Sigmoid colon (tissue), 7 donors: ENCODE measurements at places on chromosomes 12 and 14. TPM values are rescaled to one million over a fixed set of nuclear protein-coding genes. Genes with fewer than 3 reads are reported as not detected.

HSPA2 gene
- total RNA-seq: 172 TPM

MYH6 gene
- total RNA-seq: not detected

RAD9B gene
- total RNA-seq: 0.66 TPM

MMP17 gene
- 7.1 TPM for total RNA-seq

TMEM63C gene
- 2.1 TPM for total RNA-seq

DNA sequence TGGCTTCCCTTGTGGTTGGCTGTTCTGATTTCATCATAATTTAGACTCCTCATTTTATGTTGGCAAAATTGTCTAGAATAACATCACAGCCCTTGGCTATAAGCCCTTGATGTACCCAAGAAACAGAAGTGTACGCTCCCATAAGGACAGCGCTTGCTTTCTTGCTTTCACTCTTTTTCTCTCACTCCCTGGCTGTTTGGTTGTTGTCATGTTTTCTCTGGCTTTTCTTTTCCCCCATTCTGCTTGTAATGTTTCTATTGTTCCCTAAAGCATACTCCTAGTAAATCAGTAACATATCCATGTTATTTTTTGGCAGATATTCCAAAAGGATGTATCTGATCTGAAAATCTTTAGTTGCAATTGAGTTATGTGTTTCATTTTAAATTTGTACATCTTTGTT lies 530.5 kb downstream of the NOVA1 start:
- no peak overlapping the region for H3K4me3 ChIP-seq
- no peak for DNase-seq
- H3K27ac ChIP-seq: no peak overlapping the region
- H3K27me3 ChIP-seq: no peaks in the 10 kb centered on the region
- no peaks in the 10 kb centered on the region for H3K4me1 ChIP-seq

DNA sequence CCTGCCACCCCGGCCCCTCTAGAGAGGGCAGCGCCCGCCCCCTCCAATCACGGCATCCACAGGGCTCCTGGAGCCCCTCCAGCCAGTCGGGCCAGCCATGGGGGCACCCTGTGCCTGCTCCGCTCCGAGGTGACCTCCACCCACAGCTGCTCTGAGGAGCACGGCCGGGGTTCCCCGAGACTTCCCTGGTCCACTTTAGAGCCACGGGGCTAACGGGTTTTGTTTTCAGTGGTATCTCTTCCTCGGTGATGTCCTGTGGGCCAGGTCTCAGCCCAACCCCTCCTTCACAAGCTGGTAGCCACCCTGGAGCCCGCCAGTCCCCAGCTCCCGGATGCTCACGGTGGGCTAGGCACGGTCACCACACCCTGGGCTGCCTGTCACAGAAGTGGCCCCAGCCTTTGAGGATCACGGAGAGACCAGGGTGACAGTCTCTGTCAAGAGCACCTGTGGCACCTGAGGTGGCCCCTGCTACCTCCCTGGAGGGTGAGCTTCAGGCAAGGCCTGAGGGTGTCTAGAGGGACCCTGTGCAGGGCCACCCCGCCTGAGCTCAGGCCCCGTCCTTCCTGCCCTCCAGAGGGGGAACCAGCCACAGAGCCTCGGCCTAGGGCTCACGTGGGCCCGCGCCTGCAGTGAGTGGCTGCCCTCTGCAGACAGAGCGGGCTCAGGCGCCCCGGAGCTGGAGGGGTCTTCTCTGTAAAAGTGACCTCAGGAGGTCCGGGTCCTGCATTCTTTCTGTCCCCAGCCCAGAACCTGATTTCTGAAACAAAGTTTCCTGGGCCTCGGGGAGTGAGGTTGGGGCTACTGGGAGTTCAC lies 146.0 kb upstream of the C14orf180 start:
- H3K27ac ChIP-seq: no peak overlapping the region
- DNase-seq: peak; percentile 59
- peaks cover 10% of the 10 kb centered on the region for H3K4me1 ChIP-seq
- H3K27me3 ChIP-seq: no peaks in the 10 kb centered on the region

- H3K4me1 ChIP-seq: no peaks in the 10 kb centered on the region
- peaks cover 7% of the 10 kb centered on the region for H3K27me3 ChIP-seq
- peak overlapping the region; percentile 8 for H3K27ac ChIP-seq
Measured at GRCh38 chr12:109721276-109721675, 7.7 kb downstream of the FAM222A start.

GRCh38 chr12:123100882-123101281 lies 50.0 kb downstream of the PITPNM2 start:
- DNase-seq: no peak
- no peaks in the 10 kb centered on the region for H3K4me1 ChIP-seq
- no peaks in the 10 kb centered on the region for H3K27me3 ChIP-seq
- H3K4me3 ChIP-seq: no peak overlapping the region
- no peak overlapping the region for H3K27ac ChIP-seq
- H3K36me3 ChIP-seq: no peaks in the 10 kb centered on the region

- H3K4me3 ChIP-seq: no peak overlapping the region
- H3K36me3 ChIP-seq: no peaks in the 10 kb centered on the region
Measured at GRCh38 chr12:62256408-62257096, 3.7 kb upstream of the USP15 start.

- no peaks in the 10 kb centered on the region for H3K36me3 ChIP-seq
- peak; percentile 68 for DNase-seq
- H3K4me3 ChIP-seq: peak overlapping the region; percentile 97
- no peaks in the 10 kb centered on the region for H3K27me3 ChIP-seq
- H3K27ac ChIP-seq: peak overlapping the region; percentile 96
Measured at GRCh38 chr12:111596985-111597830, 1.9 kb downstream of the ATXN2 start.

GRCh38 chr14:61430066-61430757 lies 108.8 kb downstream of the PRKCH start:
- H3K27me3 ChIP-seq: no peaks in the 10 kb centered on the region
- H3K4me1 ChIP-seq: no peaks in the 10 kb centered on the region
- H3K36me3 ChIP-seq: no peaks in the 10 kb centered on the region
- DNase-seq: no peak
- H3K4me3 ChIP-seq: no peak overlapping the region
- H3K27ac ChIP-seq: no peak overlapping the region

DNA sequence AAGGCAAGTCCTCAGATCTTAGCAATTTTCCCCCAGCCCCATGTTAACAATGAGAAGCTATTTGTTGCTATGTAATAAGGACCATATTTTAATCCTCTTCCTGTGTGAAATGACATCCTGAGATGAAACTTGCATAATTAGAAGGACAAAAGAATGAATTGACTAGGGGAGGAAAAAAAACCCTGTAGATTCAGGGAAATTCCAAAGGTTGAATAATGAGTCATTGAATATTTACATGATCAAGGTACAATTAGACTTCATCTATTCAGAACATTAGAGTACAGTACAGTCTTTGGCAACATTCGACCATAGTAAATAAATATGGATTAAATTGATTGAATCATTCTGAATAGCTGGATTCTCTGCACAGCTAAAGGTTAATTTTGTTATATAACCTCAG lies 9.4 kb downstream of the MYBPC1 start:
- no peak overlapping the region for H3K27ac ChIP-seq
- H3K27me3 ChIP-seq: no peaks in the 10 kb centered on the region
- DNase-seq: no peak
- H3K36me3 ChIP-seq: no peaks in the 10 kb centered on the region

DNA sequence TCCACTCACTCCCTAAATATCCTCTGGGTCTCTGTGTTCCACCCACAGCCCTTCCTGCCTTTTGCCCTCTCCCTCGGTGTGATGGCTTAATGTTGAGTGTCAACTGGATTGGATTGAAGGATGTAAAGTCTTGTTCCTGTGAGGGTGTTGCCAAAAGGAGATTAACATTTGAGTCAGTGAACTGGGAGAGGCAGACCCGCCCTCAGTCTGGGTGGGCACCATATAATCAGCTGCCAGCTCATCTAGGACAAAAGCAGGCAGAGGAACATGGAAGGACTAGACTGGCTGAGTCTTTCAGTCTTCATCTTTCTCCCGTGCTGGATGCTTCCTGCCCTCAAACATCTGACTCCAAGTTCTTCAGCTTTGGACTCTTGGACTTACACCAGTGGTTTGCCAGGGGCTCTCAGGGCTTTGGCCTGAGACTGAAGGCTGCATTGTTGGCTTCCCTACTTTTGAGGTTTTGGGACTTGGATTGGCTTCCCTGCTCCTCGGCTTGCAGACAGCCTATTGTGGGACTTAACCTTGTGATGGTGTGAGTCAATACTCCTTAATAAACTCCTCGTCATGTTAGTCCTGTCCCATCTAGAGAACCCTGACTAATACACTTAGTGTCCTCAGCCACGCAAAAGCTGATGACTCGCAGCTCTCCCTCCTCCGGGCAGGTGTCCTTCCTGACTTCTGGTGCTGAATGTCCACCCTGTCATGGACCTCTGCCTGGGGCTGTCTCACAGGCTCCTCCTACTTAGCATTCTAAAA lies 5.9 kb downstream of the DGLUCY start:
- no peaks in the 10 kb centered on the region for H3K27me3 ChIP-seq
- H3K4me3 ChIP-seq: no peak overlapping the region
- H3K36me3 ChIP-seq: no peaks in the 10 kb centered on the region
- H3K4me1 ChIP-seq: peaks cover 70% of the 10 kb centered on the region
- DNase-seq: no peak
- H3K27ac ChIP-seq: peak overlapping the region; percentile 15

- H3K27ac ChIP-seq: no peak overlapping the region
- peaks cover 56% of the 10 kb centered on the region for H3K36me3 ChIP-seq
- no peak overlapping the region for H3K4me3 ChIP-seq
- DNase-seq: peak; percentile 59
- no peaks in the 10 kb centered on the region for H3K4me1 ChIP-seq
Measured at GRCh38 chr14:103734081-103734888, 18.7 kb downstream of the ZFYVE21 start.

- no peaks in the 10 kb centered on the region for H3K36me3 ChIP-seq
- no peaks in the 10 kb centered on the region for H3K4me1 ChIP-seq
- no peak for DNase-seq
- no peaks in the 10 kb centered on the region for H3K27me3 ChIP-seq
- H3K4me3 ChIP-seq: no peak overlapping the region
Measured at GRCh38 chr14:76846331-76847047, 20.3 kb downstream of the LRRC74A start.

GRCh38 chr12:4432878-4433744 lies 12.5 kb downstream of the FGF6 start:
- no peak for DNase-seq
- H3K36me3 ChIP-seq: no peaks in the 10 kb centered on the region
- no peaks in the 10 kb centered on the region for H3K4me1 ChIP-seq
- H3K4me3 ChIP-seq: no peak overlapping the region
- no peak overlapping the region for H3K27ac ChIP-seq

DNA sequence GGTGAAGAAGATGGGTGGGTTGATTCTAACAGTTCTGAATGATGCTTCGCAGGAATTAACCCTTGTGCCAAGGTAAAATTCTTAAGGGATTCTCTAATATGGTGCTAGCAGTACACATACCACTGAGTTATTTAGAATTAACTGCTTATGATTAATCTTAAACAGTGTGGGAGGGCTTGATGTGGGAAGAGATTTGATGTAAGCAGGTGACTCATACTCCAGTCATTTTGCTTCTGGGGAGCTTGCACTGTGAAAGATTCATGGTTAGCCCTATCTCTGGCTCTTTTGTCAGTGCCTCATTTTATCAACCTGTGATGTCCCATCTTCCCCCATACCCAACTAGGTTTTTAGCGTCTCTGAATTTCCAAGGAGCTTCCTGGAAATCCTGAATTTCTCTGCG lies 83.8 kb downstream of the NRXN3 start:
- no peak overlapping the region for H3K27ac ChIP-seq
- no peak for DNase-seq
- no peaks in the 10 kb centered on the region for H3K36me3 ChIP-seq
- H3K4me3 ChIP-seq: no peak overlapping the region

- no peak overlapping the region for H3K4me3 ChIP-seq
- no peaks in the 10 kb centered on the region for H3K36me3 ChIP-seq
- no peaks in the 10 kb centered on the region for H3K4me1 ChIP-seq
- no peaks in the 10 kb centered on the region for H3K27me3 ChIP-seq
- no peak for DNase-seq
Measured at GRCh38 chr14:78666336-78667056, 496.3 kb downstream of the NRXN3 start.

DNA sequence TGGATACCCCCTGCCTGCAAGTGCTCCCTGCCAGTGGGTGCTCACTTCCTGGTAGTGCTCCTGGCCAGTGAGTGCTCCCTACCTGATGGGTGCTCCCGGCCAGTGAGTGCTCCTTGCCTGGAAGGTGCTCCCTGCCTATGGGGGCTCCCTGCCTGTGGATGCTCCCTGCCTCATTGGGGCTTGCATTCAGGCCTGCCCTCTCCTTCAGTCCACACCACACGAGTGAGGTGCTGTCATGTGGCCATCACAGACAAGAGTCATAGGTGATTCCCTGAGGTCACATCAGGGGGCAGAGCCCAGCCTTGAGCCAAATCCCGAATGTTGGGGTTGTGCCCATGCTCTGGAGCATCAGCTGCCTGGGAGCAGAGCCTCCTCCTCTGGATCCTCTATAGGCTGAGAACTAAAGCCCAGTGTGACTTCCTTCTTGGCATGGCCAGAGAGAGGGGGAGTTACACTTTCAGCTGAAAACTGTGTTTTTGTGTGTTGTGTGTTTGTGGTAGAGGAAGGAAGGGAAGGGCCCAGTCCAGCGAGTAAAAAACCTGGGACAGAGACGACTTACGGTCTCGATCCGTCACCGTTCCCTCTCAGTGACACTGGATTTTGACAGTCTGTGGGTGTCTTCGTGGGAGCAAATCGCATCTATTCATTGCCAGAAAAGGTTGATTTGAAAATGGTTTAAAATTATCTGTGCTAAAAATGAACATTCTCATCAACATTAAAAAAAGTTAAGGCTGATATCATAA lies 136.0 kb downstream of the ADGRD1 start:
- no peaks in the 10 kb centered on the region for H3K27me3 ChIP-seq
- H3K4me1 ChIP-seq: no peaks in the 10 kb centered on the region
- peak; percentile 46 for DNase-seq
- no peaks in the 10 kb centered on the region for H3K36me3 ChIP-seq
- H3K27ac ChIP-seq: no peak overlapping the region

DNA sequence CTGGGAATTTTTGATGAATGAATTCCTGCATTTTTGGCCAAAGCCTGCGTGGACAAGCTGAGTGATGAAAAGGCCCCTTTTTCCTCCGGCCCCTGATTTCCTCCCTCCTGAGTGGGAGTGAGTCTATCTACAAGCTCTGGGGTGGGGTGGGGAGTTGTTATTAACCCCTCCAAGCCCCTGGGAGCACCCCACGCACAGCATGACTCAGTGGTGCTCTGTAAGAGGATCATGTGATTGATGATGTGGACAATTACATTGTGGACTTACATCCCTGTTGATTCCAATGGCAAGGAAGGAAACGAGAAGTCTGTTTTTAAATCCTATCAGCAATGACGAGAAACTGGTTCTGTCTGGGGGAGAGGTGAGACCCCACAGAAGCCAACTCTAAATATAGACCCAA lies 5.1 kb upstream of the DLK1 start:
- no peaks in the 10 kb centered on the region for H3K36me3 ChIP-seq
- H3K27ac ChIP-seq: no peak overlapping the region
- no peak overlapping the region for H3K4me3 ChIP-seq
- DNase-seq: no peak
- H3K27me3 ChIP-seq: peaks cover 4% of the 10 kb centered on the region
- H3K4me1 ChIP-seq: no peaks in the 10 kb centered on the region
